ENCODE measurements at places on chromosomes 1 and 21.

DNA sequence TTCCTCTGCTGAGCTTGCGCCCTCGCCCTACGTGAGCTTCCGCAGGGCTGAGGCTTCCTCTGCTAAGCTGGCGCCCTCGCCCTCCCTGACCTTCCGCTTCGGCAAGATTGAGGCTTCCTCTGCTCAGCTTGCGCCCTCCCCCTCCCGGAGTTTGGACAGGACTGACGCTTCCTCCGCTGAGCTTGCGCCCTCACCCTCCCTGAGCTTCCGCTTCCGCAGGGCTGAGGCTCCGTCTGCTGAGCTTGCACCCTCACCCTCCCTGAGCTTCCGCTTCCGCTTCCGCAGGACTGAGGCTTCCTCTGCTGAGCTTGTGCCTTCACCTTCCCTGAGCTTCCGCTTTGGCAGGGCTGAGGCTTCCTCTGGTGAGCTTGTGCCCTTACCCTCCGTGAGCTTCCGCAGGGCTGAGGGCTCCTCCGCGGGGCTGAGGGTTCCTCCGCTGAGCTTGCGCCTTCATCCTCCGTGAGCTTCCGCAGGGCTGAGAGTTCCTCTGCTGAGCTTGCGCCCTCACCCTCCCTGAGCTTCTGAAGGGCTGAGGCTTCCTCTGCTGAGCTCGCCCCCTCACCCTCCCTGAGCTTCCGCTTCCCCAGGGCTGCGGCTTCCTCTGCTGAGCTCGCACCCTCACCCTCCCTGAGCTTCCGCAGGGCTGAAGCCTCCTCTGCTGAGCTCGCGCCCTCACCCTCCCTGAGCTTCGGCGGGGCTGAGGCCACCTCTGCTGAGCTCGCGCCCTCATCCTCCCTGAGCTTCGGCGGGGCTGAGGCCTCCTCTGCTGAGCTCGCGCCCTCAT is 753.6 kb upstream of the TPTE start:
- no peak for DNase-seq

GRCh38 chr1:226862890-226863289 is 7.5 kb upstream of the PSEN2 start:
- DNase-seq, result no peak

- no peak for DNase-seq
Measured at GRCh38 chr1:28035420-28035819, 53.0 kb downstream of the EYA3 start.

DNA sequence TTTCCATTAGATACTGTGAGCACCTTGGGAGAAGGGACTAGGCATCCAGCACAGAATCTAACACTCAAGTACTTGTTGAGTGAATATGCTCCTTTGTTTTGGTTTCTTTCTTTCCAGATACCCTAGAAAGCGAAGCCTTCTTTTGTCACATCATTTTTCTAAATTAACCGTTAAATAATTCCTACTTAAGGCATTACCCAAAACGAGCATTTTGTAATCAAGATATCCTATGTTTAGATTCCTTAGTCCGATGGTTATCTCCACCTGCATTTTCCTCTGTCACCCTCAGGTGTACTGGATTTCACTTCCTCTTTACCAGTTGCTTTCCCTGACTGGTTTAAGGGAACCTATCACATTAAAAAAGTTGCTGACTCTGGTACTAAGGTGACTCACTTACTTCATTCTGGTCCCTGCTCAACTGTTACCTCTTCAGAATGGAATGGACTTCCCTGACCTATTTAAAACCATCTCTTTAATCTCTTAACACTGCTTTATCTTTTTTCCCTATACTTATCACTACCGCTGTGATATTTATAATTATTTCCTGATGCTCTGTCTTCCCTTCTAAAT is 3.2 kb downstream of the B3GALNT2 start:
- DNase-seq, result no peak

GRCh38 chr21:44017601-44018000 is 5.5 kb downstream of the TRAPPC10 start:
- DNase-seq, result no peak

- no peak for DNase-seq
Measured at GRCh38 chr1:101145449-101145820, 91.4 kb upstream of the S1PR1 start.

DNA sequence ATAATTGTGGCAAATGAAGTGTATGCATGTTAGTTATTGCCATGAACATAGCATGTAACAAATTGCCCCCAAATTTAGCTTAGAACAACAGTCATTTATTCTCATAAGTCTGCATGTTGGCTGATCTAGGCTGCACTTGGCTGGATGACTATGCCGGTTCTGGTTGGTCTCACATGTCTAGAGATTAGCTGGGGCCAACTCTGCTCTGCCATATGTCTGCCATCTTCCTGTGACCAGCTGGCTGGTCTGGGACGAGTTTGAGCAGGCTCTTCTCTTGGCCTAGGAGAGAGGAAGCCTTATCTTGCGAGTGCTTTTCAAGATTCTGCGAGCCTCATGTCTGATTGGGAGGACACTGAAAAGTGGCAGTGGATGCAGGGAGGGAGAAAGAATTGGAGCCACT is 198.3 kb upstream of the FAM78B start:
- DNase-seq, result no peak

All from NCI-H187 treated with DMSO at 0.1 percent for 48 hours (cell line).